ENCODE measurements at places on chromosomes 3 and 15.

GRCh38 chr3:55482496-55483195 lies 4.5 kb downstream of the WNT5A start:
- DNase-seq = no peak

- DNase-seq = no peak
These were observed 316.6 kb upstream of the ONECUT1 start for GRCh38 chr15:53106505-53107286.

- peak; percentile 91 for DNase-seq
These were observed 44.4 kb downstream of the PDZRN3 start for GRCh38 chr3:73580343-73580742.

GRCh38 chr3:127715532-127715931 lies 42.8 kb downstream of the ABTB1 start:
- no peak for DNase-seq

DNA sequence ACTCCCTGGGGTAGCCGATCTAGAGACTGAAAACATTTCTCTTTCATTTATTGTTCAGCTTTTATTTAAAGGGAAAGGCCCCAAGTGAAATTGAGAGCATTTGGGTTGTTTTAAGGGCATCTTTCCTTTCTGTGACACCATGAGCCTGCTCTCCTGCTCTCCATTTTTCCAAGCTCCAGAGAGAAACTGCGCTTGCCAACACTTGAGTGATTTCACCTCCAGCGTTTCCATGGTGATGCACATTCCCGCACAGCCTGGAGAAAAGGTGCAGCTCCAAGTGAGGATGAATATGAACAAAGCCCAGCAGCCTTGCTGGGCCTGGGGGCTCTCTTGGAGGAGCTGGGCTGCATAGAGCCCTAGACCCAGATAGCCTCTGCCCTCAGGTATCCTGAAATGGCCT lies 159.2 kb upstream of the PPP2R3A start:
- no peak for DNase-seq

GRCh38 chr3:122902326-122902725 lies 107.5 kb downstream of the SLC49A4 start:
- no peak for DNase-seq

GRCh38 chr15:73946795-73947370 lies 20.6 kb downstream of the LOXL1 start:
- no peak for DNase-seq

DNA sequence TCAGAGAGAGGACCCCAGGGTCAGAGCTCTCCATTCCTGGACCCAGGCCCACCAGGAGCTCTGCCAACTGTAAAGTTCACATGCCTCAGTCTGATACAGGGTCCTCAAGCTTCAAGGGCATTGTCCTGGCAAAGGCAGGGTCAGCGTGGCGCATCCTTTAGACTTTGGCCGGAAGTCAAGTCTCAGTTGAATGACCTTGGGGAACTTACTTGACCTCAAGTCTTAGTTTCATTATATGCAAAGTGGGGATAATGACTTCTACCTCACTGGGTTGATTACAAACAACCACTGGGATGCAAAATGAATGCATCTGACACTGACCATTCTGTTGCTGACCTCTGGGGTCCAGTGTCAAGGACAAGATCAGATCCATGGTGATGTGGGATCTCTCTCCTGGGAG lies 70.6 kb upstream of the CTSH start:
- no peak for DNase-seq

DNA sequence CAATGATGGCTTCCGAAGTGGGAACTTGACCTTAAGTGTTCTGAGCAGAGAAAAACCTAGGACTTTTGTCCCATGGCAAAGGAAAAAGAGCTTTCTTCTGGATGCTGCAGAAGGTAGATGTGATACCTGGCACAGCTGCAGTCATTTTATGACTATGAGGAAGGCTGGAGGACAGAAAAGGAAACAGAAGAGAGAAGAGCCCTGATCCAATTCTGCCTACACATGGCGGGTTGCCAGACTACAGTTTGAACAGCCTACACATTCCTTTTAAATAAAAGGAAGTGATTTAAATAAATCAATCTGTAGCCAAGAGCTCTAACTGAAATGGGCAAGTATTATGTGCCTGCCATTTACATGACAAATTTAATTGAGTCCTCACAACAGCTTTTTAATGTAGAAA lies 43.6 kb upstream of the CHRNB4 start:
- no peak for DNase-seq

DNA sequence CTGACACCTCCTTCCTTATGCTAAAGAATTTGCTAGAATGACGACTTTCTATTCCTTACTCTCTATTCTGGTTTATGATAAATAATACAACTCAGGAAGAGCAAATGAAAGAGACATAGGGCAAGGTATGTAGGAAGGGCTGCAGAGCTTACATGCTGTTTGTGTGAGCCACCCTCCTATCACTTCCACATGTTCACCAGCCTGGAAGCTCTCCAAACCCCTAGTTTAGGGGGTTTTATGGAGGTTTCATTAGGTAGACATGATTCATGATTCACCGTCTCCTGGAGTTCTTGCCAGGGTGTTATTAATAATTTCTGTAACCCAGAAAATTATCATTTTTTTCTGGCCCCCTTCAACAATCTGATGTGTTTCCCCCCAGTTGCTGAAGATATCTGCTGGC lies 172.1 kb upstream of the COL8A1 start:
- DNase-seq = no peak
